ENCODE measurements at places on chromosomes 7 and 10.
A peak's percentile ranks its signal among the peaks of the same experiment; 100 is the strongest.

DNA sequence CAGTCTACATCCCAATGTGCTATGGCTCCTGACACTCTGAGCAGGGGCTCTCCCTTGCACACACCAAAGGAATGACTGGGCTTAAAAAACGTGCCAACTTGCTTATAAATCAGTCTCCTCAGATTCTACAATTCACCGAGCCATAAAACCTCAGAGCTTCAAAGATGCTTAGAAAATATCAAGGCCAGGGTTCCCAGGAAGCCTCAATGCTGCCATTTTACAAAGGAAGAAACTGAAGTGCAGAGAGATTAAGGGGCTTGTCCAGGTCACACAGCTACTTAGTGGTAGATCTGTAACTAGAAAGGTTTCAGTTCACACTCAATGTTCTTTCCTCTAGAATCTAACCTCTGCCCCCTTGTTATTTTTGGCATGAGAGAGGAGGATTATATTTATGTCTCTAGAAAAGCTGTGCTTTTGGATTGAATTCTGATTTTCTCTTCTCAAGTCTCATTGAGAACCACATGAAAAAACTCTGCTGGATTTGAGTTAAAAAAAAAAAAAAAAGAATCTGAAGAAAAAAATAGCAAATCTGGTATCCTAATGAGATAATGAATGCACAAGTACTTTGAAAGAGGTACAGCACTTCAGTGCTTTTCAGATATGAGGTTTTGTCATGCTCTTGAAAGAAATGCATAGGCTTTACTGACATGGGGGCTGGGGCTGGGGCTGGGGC, 22.3 kb upstream of the TSPAN33 start:
- DNase-seq = no peak

GRCh38 chr7:27842094-27842692, 102.2 kb downstream of the TAX1BP1 start:
- no peak for DNase-seq

- no peak for DNase-seq
Observed at GRCh38 chr7:47594406-47594805, 12.5 kb upstream of the TNS3 start.

DNA sequence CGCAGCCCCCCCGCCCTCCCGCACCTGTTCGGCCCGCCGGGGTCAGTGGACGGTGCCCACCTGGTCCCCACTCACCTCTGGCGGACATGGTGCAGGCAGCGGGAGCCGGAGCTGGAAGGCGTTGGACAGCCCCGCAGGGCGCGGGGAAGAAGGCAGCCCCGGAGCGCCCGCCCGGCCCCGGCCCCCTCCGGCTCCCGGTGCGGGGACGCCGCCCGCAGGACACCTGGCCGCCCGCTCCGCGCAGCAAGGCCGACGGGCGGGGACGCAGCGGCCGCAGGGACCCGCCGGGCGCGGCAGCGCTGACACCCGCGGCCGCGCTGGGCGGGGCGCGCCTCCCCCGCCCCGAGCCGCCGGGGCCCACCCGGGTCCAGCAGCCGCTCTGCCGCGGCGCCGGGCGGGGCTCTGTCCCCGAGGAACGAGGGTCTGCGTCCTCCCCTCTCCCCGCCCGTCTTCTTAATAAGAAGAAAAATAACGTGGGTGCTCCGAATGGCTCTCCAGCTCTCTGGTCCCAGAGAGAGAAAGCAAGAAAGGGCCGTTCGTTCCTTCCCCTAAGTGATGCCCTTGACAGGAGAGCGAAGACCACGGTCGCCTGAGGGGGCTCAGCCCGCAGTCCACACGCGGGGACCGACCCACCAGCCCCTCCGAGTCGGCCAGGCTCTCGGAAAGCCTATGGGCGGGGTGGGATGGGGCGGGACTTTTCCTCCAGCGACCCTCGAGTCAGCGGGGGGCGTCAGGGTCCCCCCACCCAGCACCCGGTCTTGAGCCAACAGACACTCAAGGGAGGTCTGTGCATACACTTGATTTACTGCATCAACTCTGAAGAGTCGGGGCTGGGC, 53.4 kb upstream of the FHIP2A start:
- no peak for DNase-seq

- DNase-seq = no peak
Observed at GRCh38 chr10:14573666-14574261, 200.9 kb downstream of the FAM107B start.

DNA sequence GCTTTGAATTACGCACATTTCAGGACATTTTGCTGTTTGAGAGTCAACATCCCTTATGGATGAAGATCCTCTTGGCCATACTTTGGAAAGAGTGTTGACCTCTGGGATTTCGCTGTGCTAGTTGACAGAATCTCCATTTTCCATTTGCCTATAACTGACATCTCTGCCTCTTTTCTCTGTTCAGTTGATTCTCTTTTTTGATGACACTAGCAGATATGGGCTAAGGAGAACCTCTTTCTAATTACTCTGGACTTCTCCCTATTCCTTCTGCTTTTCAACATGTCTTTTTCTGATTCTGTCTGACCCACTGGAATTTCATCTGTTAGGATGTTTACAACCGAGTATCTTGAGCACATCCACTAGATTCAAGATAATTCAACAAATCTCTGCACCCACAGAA, 311.5 kb downstream of the CAMK1D start:
- no peak for DNase-seq

DNA sequence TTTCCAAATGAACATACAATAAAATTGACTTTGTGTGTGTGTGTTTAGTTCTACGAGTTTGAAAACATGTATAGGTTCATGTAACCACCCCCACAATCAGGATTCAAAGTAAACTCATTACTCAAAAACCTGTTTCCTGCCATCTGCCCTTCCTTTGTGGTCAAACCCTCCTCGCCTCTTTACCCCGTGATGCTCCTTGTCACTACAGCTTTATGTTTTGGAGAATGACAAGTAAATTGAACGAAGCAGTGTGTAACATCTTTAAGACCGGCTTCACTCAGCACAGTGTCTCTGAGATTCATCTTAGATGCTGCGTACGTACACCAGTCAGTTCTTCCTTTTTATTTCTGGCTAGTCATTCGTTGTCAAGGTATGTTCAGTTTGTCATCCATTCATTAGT, 54.6 kb upstream of the MKI67 start:
- no peak for DNase-seq

DNA sequence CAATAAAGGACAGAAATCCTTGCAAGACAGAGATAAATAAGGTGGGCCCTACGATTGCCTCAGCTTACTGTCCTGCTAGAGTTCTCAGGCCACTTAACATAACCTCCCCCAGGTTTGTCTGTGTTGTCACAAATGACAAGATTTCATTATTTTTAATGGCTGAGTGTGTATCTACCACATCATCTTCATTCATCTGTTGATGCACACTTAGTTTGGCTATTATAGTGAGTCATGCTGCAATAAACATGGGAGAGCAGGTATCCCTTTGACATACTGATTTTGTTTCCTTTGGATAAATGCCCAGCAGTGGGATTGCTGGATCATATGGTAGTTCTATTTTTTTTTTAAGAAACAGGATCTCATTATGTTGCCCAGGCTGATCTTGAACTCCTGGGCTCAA, 60.6 kb downstream of the PRTFDC1 start:
- no peak for DNase-seq

DNA sequence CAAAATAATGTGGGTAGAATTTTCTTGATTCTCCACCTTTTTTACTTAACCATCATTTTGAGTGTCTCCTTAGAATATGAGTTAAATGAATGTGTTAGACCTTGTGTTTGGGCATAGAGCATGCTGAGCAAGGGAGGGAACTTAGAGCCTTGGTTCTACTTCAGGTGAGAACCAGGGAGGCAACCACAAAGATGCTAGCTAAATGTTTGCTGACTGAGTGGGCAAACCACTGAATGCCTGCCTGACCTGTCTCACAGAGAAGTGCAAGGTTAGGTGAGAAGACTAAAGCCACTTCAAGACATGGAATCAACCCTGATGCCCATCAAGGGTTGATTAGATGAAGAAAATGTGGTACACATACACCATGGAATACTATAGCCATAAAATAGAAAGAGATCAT, 242.6 kb upstream of the ZNF32 start:
- DNase-seq = no peak

DNA sequence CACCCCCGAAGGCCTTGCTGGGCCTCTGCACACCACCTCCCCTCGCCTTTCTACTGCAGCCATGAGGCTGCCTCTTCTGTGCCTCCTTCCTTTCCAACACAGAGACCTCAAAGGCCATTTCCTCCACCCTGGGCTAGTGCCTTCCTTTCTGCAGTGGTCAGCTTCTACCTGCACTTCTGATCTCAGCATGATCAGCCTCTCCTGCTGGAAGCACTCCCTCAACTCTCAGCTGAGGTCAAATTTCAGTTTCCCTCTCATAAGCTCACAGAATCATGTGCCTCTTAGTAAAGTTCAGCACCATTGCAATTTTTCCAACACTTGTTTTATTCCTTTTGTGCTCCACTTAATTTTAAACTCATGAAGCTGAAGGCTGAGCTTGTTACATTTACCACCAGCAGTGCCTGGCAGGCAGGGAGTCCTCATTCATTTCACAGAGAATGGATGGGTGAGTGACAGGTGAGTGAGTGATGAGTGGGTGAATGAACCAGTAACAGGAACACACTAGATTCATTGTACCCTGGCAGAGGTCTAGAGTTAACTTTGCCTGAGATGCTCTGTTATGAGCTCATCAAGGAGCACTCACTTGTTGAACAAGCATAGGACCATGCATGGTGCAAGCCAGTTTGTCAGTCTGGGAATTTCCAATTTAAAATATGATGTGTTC, 124.0 kb upstream of the PRSS58 start:
- no peak for DNase-seq

GRCh38 chr10:88379575-88379974, 203.5 kb downstream of the RNLS start:
- no peak for DNase-seq

DNA sequence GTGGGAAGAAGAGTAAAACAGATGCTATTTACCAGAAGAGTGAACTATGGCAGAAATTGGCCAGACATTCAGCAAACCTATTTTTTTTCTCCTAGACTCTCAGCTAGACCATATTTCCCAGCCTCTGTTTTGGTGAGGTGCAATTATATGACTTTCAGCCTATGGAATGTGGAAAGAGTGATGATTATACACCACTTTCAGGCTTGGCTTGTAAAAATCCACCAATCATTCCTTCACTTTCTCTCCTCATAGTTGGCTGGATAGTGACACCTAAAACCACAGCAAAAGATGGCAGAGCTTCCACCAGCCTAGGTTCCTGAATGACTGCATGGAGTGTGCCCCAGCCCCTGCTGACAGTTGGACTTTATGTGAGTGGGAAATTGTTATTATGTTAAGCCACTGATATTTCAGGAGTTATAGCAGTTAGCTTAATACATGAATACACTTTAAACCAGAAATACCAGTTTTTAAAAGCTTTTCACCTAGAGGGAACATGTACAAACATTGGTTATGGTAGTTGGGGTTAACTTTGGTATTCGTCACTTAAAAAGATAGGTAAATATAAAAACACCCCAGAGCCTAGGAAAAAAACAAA, 19.1 kb upstream of the TNKS2 start:
- no peak for DNase-seq

DNA sequence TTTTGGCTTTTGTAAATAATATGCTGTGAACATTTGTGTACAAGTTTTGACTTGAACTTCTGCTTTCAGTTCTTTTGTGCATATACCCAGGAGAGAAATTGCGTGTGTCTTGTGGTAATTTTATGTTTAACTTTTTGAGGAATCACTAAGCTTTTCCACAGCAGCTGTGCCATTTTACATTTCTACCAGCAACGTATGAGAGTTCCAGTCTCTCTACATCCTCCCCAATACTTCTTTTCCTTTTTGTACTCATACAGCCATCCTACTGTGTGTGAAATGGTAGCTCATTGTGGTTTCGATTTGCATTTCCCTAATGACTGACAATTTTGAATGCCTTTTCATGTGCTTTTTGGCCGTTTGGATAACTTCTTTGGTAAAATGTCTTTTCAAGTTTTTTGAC, 66.3 kb upstream of the INHBA start:
- DNase-seq = no peak

DNA sequence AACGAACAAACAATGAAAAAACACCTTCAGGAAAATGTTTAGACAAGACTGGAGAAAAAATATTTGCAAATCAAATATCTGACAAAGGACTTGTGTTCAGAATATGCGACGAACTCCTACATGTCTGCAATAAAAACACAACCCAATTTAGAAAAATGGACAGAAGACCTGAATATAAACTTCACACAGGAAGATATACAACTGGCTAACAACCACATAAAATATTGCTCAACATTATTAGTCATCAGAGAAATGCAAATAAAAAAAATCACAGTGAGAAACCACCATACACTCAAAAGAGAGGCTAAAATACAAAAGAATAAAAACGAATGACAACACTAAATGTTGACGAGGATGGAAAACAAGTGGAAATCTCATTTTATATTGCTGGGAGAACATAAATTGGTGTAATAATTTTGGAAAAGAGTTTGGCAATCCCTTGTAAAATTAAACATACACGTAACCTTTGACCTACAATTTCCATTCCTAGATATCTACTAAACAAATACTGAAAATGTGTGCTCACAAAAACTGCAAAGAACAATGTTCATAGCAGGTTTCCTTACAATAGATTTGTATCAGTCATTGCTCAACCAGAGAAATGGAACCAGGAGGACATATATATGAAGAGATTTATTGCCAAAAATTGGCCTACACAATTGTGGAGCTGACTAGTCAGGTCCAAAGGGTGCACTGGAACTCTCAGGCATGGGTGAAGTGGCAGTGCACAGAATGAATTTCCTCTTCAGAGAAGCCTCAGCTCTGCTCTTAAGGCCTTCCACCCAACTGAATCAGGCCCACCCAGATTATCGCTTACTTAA, 82.9 kb upstream of the OGDHL start:
- DNase-seq = peak; percentile 18

- DNase-seq = no peak
Observed at GRCh38 chr7:138889582-138890498, 91.3 kb downstream of the KIAA1549 start.

- DNase-seq = no peak
Observed at GRCh38 chr7:94298943-94299342, 95.8 kb upstream of the COL1A2 start.

GRCh38 chr10:103196516-103196915, 3.4 kb upstream of the NT5C2 start:
- DNase-seq = no peak

DNA sequence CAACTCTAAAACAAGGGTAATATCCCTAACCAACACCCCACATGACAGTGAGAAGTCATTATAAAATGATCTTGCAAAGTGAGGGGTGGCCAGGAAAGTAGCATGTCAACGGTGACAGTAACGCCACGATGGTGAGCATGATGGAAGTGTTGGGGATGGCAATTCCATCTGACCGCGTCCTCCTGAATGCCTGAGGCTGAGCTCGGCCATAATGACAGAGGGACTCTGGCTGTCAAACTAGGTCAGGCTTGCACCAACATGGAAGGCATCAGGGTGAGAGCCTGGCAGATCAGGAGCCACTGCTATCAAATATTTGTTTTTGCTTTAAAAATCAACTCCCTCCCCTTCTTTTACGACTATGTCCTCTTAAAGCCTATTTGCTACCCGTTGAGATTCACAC, 55.7 kb upstream of the EFCAB10 start:
- no peak for DNase-seq

GRCh38 chr7:41869997-41870396, 167.1 kb upstream of the INHBA start:
- no peak for DNase-seq

GRCh38 chr7:128868624-128869137, 6.0 kb downstream of the ATP6V1F start:
- DNase-seq = no peak

Measured in HTR-8/SVneo (cell line).